ENCODE measurements at places on chromosomes 2 and 18.
A peak's percentile ranks its signal among the peaks of the same experiment; 100 is the strongest.

DNA sequence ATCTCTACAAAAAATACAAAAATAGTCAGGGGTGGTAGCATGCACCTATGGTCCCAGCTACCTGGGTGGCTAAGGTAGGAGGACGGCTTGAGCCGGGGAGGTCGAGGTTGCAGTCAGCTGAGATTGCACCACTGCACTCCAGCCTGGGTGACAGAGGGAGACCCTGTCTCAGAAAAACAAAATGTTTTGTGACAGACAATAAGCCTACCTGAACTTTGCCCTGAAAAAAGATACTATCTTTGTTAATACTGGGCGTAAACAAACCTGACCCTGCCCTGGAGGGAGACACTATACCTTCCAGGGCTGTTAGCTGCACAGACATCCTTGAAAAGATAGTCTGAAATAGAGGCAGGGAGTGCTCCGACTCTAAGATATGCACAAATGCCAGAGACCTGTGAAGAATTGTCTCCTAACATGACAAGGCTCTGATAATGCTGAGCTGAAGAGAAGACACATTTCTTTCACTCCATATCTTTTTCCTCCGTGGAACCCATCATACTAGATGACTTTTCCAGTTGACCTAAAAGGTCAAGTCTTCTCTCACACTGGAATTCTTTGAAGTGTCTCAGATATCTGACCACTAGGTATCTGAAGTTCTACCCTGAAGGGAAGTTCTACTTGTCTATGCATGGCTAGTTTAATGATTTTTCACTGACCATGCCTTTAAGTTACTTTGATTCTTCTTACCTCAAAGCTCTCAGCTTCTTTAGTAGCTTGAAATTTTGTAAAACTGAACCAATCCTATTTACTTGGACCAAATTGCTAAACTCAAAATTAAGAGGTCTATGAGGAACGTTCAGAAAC lies 20.9 kb upstream of the HK2 start:
- DNase-seq: no peak

DNA sequence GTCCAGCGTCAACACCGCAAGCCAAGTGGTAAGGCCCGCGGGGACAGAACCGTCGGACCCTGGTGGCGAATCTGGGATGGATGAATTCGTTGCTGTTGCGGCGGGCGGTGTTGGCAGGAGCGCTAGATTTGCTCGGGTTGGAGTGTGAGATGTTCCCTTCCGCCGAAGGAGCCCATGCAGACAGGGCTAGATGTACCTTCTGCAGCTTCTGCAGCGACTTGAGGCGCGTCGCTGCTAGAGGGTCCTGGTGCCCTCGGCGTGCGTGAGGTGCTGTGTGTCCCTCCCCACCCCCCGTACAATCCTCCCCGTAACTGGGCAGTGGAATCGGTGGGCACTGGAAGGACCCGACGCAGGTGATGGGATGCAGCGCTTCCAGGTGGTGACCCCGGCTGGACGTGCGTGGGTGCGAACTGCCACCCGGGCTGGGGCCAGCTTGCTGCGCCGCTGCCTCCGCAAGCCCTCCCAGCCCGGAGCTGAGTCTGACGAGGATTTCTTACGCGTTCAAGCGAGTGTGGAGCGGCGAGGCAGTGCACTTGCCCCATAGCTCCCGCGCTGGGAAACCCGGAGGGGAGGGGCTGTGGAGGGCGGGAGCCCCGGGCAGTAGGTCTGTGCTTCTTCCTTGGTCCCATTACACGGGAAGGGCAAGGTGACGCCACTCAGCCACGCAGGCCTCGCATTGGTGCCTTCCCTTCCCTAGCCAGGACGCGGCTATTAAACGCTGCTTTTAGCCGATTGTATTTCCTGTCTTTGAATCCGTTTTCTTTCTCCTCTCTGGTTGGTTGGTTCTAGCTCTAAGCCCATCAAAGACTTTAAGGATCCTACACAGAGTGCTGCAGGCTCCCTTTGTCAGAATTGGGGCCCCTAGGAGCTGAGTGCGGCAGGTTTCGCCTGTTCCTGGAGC lies 34.2 kb downstream of the CHRNA1 start:
- DNase-seq: no peak

DNA sequence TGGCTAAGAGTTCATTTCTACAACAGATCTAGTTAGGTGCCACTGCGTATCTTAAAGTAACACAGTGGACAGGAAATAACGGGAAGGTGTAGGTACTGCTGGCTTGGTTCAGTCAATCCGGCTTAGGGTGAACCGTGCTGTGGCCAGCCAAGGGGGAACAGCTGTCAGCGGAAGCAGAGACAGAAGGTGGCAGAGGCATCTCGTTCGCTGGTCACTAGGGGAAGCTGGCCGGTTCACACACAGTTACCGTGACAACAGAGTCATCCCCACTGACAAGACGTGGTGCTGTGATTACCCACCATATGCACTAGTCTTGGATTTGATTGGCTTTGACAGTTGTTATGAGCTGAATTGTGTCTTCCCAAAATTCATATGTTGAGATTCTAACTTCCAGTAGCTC lies 58.8 kb upstream of the HDAC4 start:
- DNase-seq: no peak

DNA sequence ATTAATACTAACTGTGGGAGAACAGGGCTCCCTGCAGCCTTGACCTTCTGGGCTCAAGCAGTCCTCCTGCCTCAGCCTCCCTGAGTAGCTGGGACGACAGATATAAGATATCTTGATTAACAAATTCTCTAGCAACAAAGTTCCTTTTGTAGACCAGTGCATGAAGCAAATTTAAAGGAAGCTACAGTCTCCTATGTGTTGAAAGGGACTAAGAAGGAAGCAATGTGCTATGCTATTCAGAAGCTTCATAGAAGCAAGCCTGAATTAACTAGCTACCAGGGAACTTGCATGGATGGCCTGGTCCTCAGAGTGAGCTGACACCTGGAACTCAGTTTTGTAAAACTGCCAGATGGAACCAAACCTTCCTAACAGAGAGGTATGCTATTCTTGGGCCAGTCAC lies 33.2 kb downstream of the RAPH1 start:
- DNase-seq: no peak

DNA sequence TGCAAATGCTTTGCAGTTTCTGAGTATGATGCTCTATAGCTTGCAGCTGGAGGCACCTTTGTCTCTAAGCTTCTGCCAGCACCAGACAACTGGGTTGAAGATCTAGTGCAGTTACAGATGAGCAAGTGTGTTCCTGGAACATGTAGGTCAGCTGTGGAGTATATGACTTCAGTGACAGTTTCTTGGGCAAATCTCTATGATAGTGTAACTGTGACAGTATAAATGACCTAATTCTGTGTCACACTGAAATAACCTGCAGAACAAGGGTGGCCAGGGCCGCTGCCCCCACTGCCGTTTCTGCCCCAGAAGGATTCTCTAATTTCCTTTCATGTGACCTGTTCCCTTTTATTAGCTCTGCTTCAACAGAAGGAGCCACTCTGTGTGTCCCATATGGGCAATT lies 145.3 kb upstream of the DAPL1 start:
- DNase-seq: no peak

- no peak for DNase-seq
Measured at GRCh38 chr18:303607-304006, 35.8 kb upstream of the THOC1 start.

GRCh38 chr2:70111752-70112591 lies 24.7 kb downstream of the PCBP1 start:
- peak; percentile 12 for DNase-seq

DNA sequence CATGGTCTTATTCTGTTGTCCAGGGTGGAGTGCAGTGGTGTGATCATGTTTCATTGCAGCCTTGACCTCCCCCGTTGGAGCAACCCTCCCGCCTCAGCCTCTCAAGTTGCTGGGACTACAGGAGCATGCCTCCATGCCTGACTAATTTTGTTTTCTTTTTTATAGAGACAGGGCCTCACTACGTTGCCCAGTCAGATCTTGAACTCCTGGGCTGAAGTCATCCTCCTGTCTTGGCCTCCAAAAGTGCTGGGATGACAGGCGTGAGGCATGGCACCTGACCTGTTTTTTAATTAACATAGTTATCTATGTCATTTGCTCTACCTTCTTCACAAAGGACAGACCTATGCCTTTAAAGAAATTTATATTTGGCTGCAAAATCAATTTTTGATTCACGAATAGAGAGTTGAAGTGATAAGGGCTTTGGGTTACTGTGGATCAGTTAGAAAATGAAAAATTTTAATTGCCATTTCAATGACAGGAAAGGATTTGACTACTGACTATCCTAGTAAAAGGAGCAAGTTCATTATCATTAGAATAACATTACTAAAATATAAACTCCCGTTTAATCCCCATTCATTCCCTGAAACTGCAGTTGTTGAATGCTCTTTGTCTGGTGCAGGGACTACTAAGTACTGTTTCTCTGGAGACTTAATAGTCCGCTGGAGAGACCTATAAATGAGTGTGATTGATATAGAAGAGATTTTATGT lies 3.7 kb downstream of the RNF138 start:
- DNase-seq: no peak

DNA sequence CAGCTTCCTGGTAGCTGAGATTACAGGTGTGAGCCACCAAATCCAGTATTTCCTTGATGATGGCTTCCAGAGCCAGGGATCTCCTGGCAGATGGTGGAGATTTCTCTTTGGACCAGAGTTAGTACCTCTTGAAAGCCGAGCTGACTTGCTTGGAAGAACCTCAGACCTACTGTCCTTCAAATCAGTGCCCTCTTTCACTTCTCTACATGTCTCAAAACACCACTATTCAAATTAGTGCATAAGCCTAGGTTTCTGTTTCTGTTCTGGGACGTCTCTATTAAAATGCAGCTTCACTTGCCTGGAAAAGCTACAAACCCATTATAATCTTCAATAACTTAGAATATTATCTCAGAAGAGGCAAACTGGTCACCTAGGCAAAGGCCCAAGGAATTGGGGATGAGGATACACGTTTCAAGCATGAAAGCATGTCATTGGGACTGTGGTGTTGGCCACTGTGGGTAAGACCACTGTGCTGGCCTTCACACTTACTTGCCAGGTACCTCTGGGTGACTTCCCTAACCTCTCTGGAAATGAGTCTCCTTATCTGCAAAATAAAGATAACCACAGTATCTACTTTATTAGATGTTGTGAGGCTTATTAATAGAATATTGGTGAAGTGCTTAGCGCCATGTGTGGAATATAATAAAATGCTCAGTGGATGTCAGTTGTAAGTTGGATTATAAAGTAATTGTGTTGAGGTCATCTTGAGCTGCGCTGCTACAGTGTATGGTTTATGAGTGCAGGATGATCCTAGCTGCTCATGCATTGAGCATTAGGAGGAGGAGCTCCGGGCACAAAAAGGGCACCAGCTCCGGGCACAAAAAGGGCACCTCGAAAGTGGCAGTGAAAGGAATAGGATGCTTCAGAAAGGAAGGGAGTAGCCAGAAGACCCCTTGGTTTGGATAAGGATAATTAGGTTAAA lies 84.5 kb downstream of the DOCK10 start:
- DNase-seq: no peak

GRCh38 chr18:33440060-33441043 lies at the start of gene CCDC178:
Gene CCDC178, minus strand, starts transcription at chr18:33440721. Its CDS starts 28,633 bp downstream, at chr18:33412088.
- peak; percentile 16 for DNase-seq

GRCh38 chr2:101305492-101306078 lies 2.9 kb downstream of the RNF149 start:
- no peak for DNase-seq

GRCh38 chr2:235009081-235009480 lies 57.3 kb downstream of the SH3BP4 start:
- DNase-seq: no peak

DNA sequence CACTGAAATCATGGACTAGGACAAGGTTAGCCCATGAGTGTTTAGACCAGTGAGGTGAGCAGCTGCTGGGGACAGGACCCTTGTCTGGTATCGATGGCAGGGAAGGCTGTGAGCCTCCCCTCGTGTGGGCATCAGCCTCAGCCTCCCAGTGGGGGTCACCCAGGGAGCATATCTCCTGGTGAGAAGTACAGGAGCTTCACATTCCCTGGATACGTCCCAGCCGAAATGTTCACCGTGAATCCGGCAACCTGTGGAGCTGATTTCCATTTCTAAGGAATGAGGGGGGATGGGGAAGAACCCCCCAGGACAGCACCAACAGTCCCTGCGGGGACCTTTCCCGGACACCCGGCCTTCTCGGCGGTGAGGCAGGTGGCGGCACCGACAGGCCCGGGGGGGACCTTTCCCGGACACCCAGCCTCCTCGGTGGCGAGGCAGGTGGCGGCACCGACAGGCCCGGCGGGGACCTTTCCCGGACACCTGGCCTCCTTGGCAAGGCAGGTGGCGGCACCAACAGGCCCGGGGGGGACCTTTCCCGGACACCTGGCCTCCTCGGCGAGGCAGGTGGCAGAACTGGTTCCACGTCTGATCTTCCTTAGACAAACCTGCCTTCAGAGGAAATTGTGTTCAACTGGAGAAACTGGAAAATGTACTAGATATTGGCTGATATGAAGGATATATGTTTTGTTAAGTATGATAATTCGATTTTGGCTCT lies 21.2 kb downstream of the RTP5 start:
- DNase-seq: no peak

DNA sequence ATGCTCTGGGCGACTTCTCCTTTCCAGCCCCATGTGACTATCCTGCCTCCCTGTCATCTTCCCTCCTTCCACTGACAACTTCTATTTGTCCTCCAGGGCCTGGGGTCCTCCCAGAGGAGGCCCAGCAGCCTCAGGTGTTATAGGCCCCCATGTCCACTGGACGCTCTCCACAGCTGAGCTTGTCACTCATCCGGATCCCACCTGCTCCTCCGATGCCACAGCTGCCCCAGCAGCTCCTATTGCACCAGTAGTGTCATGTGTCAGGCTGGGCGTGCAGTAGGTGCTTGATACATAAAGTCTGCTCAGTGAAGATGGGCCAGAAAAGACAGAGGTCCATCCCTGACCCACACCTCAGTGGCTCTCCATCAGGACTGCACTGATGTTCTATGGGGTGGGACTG lies 305.7 kb upstream of the MYT1L start:
- DNase-seq: no peak

DNA sequence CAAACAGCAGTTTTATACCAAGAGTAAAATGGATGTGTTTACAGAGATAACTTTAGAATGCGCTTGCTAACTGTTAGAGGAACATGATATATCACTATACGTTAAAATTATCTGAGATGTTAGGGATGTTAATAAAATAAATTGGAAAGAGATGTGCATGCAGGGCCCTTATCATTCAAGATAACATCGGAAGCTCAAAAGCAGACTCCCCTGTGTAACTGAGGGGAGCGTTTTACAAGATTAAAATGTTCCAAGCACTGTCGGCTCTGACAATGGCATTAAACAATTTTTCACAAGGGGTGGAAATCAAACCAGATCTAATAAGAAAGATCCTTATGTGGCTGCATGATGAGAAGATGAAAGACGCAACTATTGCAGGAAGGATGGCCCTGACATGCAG lies 53.3 kb upstream of the DCC start:
- DNase-seq: no peak

DNA sequence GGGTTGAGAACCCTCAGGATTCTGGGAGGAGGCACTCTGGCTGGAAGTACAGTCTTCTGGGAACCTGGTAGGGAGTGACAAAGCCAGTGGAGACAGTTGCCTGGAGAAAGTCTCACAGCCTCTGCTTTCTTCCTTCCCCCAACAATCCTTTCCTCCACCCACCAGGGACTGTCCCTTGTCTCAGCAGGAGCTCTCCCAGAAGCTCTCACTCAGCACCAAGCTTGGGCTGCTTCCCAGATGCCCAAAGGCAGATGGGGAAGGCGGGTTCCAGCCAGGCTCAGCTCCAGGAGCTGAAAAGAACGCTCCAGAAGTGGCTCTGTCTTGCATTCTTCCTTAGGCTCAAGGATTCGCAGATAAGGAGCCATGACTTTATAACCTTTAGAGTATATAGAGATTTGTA lies 7.6 kb upstream of the NAGK start:
- no peak for DNase-seq

Measured in left colon (tissue), 2 donors.